CD4-positive, alpha-beta T cell treated with Interleukin-6 at 100 ng/mL for 8 hours (primary cell): ENCODE measurements at places on chromosomes 7 and 10.

- DNase-seq = no peak
These were observed 663.2 kb upstream of the ANKRD30A start for GRCh38 chr10:36462194-36462593.

DNA sequence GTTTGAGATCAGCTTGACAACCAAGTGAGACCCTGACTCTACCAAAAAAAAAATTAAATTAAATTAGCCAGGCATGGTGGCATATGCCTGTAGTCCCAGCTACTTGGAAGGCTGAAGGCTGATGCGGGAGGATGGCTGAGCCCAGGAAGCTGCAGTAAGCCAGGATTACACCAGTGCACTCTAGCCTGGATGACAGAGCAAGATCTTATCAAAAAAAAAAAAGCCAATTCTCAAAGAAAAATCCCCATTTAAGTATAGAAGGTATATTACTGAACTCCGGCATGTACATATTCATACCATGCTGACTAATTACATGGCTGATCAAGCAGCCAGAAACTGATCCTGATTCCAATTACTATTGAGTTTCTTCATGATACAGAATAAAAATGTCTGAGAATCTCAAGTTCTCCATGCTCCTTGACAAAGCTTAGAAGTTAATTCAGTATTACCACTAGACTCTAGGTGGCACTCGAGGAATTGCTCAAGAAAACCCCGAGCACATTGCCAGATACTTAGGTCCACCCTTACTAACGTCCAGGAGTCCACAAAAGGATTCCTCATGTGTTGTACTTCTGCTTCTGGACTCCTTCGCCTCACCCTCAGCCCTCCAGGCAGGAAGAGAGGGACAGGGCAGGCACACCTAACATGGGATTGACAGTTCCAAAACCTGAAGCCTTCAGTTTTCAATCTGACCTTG is 148.9 kb downstream of the PARD3 start:
- no peak for DNase-seq

DNA sequence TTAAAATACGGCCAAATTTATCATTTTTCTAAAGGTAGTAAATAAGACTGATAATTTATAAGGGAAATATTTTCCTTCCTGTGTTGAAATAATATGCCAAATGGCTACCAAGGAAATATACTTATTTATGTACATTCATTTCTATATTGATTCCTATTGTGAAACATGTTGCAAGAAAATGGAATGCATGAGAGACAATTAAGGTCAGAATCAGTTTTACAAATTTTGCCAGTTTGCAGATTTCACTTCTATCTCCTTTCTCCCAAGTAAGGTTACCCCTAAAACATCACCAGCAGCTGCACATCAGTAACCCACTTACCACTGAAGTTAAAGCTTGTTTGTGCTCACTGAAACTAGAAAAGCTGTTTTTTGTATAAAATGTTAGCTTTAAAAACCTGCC is 19.2 kb upstream of the REEP3 start:
- DNase-seq = no peak

DNA sequence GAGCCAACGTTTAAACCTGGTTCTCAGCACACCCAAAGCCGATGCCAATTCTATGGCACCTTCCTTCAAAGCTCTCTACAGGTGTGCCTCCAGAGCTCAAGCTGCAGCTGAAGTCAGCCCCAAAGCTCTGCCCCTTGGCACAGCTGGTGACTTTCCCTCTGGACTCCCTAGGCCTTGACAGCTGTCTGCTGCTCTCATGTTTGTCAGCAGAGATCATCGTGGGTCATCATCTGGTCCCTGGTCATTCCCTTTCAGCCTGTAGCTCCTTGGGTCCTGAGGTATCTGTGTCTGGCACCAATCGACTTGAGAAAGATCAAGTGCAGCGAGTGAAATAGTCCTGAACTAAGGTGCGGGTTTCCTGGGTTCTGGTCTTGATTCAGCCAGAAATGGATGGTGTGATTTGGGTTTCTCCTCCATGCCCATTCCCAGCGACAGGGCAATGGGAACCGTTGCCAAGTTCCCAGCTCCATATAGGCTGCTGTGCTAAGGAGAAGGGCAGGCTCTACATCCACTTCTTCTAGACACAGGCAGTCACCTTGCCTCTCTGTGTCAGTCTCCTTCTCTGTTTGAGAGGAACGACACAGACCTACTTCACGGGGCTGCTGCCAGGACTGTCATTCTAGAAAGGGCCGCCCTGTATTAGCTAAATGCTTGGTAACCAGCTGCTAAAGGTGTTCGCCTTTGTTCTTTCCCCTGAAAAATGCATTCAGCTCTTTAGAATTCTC is 3.6 kb downstream of the PKD1L1 start:
- DNase-seq = no peak

- DNase-seq = peak; percentile 82
These were observed 25.0 kb upstream of the C1GALT1 start for GRCh38 chr7:7157177-7157886.

GRCh38 chr10:84695902-84696301 is 367.5 kb downstream of the CCSER2 start:
- no peak for DNase-seq

DNA sequence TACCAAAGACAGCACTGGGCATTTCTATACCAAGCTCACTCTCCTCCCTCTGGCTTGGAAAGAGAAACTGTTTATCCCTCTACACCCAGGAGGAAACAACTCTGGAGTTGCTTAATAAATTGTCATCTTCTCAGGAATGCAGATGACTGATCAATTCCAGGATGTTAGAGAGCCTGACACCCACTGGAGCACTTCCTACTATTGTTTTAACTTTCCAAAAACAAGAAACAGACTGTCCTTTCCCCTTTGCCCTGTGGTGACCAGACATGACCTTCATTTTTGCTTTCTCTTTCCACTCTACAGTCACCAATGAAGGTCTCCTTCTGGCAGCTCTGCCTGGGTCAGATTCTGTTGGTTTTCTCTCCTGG is 19.6 kb downstream of the GIMAP4 start:
- no peak for DNase-seq

DNA sequence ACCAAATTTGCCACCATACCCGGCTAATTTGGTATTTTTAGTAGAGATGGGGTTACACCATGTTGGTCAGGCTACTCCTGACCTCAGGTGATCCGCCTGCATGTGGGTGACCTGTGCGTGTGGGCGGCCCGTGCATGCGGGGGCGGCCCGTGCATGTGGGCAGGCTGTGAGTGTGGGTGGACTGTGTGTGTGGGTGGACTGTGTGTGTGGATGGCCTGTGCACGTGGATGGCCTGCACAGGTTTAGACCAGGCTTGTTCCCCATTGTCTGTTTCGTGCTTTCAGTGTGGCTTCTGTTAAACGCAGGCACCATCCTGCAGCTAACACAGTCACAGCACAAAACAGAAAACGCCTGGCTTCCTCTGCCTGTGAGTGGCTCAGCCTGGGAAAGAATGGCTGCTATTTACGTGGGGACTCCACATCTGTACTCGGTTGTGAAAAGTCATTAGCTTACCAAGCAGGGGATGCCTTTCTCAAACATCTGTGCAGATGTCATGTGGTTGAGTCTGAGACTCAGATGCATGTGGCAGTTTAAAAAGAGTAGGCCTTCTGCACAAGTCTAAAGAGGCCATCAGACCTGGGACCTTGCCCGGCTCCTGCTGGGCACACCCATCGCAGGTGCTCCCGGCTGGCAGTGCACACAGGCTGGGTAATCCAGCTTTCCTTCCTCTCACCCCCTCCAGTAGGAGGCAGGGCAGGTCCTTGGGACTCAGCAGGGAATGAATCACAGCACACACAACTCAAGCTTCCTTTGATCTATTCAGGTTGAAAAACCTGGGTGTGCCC is 91.6 kb downstream of the COBL start:
- DNase-seq = no peak
